Activated naive CD8-positive, alpha-beta T cell treated with anti-CD3 and anti-CD28 coated beads for 36 hours (primary cell): ENCODE measurements at places on chromosomes 3 and 15. TPM values are rescaled to one million over a fixed set of nuclear protein-coding genes. Genes with fewer than 3 reads are reported as not detected.

DNA sequence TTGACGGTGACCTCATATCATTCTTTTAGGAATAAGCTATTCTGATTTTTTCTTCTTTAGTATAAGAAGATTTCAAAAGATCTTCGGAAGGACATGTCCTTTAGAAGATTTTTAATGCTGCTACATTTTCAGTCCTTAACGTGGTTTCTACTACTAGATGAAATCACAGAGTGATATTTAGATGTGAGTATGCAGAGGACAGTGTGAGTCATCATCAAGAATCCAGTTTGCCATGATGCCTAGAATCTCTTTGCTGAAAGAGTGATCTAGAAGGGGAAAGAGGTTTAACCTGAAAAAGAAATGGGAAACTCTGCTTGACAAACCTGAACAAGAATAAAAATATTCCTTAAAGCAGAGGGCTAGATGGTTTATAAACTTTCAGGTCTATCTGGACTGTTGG is 43.2 kb downstream of the SLC7A14 start:
- H3K27ac ChIP-seq = no peak overlapping the region
- H3K27me3 ChIP-seq = peaks cover 23% of the 10 kb centered on the region
- DNase-seq = no peak
- H3K4me1 ChIP-seq = no peaks in the 10 kb centered on the region

GRCh38 chr3:105823149-105823867 is 45.5 kb downstream of the CBLB start:
- peak overlapping the region; percentile 79 for H3K27ac ChIP-seq
- H3K27me3 ChIP-seq = no peaks in the 10 kb centered on the region
- DNase-seq = no peak
- peak overlapping the region; percentile 9 for H3K4me3 ChIP-seq
- peaks cover 74% of the 10 kb centered on the region for H3K36me3 ChIP-seq
- peaks cover 70% of the 10 kb centered on the region for H3K4me1 ChIP-seq

GRCh38 chr15:91780387-91780786 is 73.1 kb upstream of the SLCO3A1 start:
- peaks cover 7% of the 10 kb centered on the region for H3K27me3 ChIP-seq
- no peak overlapping the region for H3K27ac ChIP-seq
- H3K36me3 ChIP-seq = no peaks in the 10 kb centered on the region
- no peak for DNase-seq

DNA sequence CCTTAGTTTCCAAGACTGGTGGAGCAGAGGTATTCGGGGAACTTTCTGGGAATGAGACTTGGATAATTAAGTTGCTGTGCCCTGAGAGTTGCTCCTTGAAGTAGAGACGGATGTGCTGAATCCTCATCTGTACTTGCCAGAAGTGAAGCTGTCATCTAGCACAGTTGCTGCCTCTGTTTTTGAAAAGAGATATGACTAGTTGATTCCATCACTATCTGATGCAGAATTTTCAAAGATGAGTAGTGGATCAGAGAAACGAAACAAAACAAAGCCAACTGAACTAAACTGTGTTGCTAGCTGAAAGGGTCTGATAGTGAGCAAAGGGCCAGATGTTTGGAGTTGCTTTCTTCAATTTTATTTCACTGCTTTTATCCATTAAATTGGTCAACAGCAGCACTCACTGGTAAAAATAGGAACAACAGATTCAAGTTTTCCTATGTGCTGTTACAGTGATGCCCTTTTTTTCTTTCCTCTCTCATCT is 52.7 kb downstream of the MITF start:
- H3K36me3 ChIP-seq = no peaks in the 10 kb centered on the region
- DNase-seq = no peak
- peaks cover 4% of the 10 kb centered on the region for H3K27me3 ChIP-seq
- no peak overlapping the region for H3K27ac ChIP-seq

Gene ROBO1
- 13.8 TPM for total RNA-seq

DNA sequence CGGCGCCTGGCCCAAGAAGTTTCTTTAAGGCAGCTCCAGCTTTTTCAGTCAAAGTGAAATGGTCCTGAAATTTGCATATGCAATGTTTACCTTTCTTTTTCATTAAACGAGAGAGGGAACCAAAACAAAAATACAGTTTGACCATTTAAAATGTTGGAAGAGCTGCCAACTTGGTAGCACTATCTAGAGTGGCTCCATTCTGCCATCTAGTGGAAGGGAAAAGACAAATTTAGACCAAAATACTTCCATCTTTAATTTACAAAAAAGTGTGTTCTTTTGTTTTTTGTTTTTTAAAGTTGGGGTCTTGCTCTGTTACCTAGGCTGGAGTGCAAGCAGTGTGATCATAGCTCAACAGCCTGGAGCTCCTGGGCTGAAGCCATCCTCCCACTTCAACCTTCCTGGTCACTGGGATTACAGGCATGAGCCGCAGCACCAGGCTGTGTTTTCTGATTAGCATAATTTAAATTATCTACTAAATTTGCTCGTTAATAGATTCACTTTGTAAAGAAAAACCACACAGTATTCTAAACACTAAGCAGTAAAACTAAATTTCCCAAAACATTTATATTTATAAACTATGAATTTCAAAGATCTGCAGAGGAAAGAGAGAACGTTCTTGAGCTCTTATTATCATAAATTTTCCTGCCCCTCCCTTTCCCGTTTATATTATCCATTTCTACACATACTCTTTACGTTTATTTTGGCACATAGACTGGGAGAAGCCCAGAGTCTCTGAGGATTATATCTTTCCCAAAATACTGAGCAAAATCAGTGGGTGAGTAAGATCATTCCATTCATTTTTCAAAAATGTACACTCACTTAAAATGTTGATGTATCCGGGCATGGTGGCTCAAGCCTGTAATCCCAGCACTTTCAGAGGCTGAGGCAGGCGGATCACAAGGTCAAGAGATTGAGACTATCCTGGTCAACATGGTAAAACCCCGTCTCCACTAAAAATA is 15.4 kb upstream of the RFC4 start:
- peaks cover 10% of the 10 kb centered on the region for H3K27me3 ChIP-seq
- no peak overlapping the region for H3K4me3 ChIP-seq
- DNase-seq = no peak

DNA sequence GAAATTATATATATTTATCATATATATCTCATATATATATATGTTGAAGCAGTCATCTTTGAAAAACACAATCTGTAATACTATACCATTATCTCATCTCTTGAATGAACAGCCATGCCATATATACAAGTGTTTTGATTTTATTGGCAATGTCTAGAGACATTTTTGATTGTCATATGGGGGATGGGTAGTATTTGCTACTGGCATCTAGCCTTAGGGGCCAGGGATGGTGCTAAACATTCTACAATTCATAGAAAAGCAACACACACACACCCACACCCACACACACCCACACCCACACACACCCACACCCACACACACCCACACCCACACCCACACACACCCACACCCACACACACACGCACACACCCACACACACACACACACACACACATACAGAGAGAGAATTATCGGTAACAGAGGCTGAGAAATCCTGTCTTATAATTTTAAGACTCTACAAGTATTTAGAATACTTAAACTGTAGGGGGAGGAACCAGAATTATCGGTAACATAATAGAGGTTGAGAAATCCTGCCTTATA is 11.1 kb upstream of the PIK3R4 start:
- H3K36me3 ChIP-seq = no peaks in the 10 kb centered on the region
- H3K27ac ChIP-seq = no peak overlapping the region

DNA sequence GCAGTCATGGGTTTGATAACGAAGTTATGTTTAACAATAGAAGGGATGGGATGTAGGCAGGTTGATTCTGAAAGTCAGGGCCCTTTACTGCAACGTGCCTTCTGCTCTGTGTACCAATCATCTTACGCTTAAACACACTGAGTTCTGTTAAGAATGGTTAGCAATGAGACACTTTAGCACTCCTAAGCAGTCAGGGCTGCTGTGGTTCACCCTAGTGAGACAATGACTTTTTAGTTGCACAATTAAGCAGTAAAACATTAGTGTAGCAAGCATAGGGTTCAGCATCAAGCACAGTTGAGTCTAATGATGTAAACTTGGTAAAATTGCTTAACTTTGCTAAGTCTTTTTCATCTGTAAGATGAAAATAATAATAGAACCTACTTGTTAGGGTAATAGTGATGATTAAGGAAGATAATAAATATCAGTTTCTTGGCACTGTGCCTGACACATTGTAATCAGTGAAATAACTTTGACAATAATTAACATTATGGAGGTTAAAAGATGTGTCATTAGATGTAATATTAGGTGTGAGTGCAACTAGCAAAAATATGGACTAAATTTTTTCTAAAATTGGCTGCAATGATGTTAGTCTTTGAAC is 484.2 kb upstream of the THBS1 start:
- H3K4me3 ChIP-seq = no peak overlapping the region
- no peaks in the 10 kb centered on the region for H3K4me1 ChIP-seq
- DNase-seq = no peak

- H3K4me3 ChIP-seq = no peak overlapping the region
- no peak for DNase-seq
- no peaks in the 10 kb centered on the region for H3K36me3 ChIP-seq
- no peak overlapping the region for H3K27ac ChIP-seq
- H3K4me1 ChIP-seq = no peaks in the 10 kb centered on the region
Observed at GRCh38 chr3:99108508-99108907, 207.0 kb upstream of the DCBLD2 start.

DNA sequence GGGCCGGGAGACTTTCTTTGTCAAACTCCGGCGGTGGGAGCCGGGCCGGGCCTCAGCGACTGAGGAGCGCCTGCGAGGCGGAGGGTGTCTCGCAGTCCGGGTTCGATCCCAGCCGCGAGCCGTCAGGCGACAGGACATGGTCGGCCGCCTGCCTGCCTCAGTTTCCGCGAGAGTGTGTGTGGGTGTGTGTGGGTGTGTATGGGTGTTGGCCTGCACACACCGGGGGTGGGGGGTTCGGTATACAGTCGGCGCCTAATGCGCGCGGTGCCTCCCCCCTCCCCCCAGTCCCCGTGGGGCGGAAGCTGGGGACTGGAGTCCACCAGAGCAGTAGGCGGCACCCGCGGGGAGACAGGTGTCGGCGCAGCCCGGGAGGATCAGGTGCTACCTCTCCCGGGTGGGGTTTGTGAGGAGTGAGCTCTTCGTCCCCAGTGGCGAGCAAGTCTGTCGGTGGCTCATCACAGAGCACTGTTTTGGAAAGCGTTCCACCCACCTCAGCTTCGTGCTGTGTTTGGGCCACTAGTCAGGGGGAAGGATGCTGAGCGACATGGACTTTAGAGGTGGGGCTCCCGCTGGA is 246.3 kb downstream of the GOLGA6L6 start:
- no peaks in the 10 kb centered on the region for H3K4me1 ChIP-seq
- no peak overlapping the region for H3K4me3 ChIP-seq
- no peaks in the 10 kb centered on the region for H3K36me3 ChIP-seq
- H3K27me3 ChIP-seq = no peaks in the 10 kb centered on the region

Gene CCK
- not detected for total RNA-seq

Gene UBAP1L
- 2.7 TPM for total RNA-seq

DNA sequence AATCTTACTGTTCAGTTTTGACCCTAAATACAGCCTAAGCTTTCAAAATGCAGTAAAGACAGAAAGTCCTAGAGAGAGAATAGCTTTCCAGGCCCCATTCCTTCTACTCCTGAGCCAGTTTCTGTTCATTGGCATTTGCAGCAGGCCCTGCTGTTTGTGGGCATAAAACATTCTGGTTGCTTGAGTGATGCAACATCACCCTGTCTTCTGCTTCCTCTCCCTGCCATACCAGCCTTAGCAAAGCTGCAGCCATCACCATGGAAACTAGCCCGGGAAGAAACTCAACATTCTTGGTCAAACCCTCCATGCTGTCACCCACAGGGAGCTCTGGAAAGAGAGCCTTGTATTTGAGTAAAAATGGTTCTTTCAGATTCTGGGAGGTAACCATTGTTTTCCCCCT is 325.7 kb downstream of the MAGI1 start:
- H3K27me3 ChIP-seq = no peaks in the 10 kb centered on the region
- no peaks in the 10 kb centered on the region for H3K36me3 ChIP-seq
- no peak overlapping the region for H3K27ac ChIP-seq
- no peak overlapping the region for H3K4me3 ChIP-seq
- DNase-seq = no peak
